ENCODE measurements at places on chromosomes 12 and 14. TPM values are rescaled to one million over a fixed set of nuclear protein-coding genes. Genes with fewer than 3 reads are reported as not detected.

- no peaks in the 10 kb centered on the region for H3K36me3 ChIP-seq
- H3K4me1 ChIP-seq, result 0 out of 2 replicates have a peak, but pooled peaks cover 5% of the 10 kb centered on the region
- DNase-seq, result no peak
- H3K4me3 ChIP-seq, result no peak overlapping the region
- H3K27ac ChIP-seq, result no peak overlapping the region
Observed at GRCh38 chr12:25853316-25854095, 105.0 kb upstream of the RASSF8 start.

DNA sequence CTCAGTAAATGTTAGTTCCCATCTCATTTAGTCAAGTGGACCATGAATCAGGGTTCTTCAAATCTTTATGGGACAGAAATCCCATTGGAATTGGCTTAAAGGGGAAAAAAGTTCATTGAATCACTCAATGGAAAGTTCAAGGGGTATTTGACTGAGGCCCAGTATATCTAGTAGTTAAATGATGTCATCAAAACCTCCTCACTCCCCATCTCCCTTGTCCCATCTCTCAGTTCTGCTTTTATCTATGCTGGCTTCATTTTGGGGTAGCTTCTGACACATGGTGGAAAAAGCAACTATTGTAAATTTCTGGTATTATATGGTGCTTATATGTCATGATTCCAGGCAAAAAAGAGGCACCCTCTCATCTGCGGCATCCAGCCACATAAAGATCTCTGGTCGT, 51.9 kb downstream of the DAAM1 start:
- no peak overlapping the region for H3K4me3 ChIP-seq
- H3K4me1 ChIP-seq, result peaks cover 10% of the 10 kb centered on the region
- no peaks in the 10 kb centered on the region for H3K36me3 ChIP-seq

Gene HCAR3
- total RNA-seq, result 0.32 TPM

DNA sequence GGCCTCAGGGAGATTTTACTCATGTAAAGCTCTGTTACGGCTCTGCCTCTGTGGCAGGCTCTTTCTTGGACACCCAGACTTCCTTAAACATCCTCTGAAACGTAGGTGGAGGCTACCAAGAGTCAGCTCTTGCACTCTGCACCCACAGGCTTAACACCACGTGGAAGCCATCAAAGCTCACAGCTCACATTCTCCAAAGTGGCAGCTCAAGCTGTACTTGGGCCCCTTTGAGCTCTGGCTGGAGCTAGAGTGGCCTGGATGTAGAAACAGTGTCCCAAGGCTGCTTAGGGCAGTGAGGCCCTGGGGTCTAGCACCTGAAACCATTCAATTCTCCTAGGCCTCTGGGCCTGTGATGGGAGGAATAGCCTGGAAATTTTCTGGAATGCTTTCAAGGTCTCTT, 155.3 kb upstream of the CDKN3 start:
- H3K4me3 ChIP-seq, result no peak overlapping the region
- H3K27me3 ChIP-seq, result no peaks in the 10 kb centered on the region
- DNase-seq, result no peak
- no peak overlapping the region for H3K27ac ChIP-seq
- no peaks in the 10 kb centered on the region for H3K36me3 ChIP-seq

DNA sequence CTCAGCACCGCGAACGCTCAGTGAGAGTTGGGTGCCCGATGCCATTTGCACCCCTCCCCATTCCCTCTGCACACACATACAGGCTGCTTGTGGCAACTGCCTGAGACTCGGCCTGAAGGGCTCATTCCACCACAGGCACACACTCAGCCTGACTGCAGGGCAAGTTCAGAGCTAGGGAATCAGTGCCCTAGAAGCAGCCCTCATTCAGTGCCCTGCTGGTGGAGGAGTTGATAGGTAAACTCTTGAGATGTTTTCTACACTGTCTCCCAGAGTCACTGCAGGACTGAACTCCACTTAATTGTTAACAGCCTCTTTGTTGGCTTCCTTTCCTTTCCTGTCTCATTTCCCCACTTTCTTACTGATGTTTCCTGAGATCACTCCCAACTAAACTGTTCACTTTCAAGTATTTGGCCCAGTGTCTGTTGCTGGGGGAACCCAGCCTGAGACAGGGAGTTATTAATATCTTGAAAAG, 16.9 kb downstream of the PPP1R36 start:
- no peaks in the 10 kb centered on the region for H3K36me3 ChIP-seq
- peaks cover 7% of the 10 kb centered on the region for H3K4me1 ChIP-seq
- H3K4me3 ChIP-seq, result no peak overlapping the region
- H3K27me3 ChIP-seq, result no peaks in the 10 kb centered on the region
- H3K27ac ChIP-seq, result no peak overlapping the region

DNA sequence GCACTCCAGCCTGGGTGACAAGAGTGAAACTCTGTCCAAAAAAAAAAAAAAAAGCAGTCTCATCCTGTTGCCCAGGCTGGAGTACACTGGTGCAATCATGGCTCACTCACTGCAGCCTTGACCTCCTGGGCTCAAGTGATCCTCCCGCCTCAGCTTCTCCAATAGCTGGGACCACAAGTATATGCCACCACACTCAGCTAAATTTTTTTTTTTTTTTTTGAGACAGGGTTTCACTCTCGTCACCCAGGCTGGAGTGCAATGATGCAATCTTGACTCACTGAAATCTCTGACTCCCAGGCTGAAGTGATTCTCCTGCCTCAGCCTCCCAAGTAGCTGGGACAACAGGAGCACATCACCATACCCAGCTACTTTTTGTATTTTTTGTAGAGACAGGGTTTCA, 5.2 kb upstream of the CNPY2 start:
- no peaks in the 10 kb centered on the region for H3K4me1 ChIP-seq
- no peak overlapping the region for H3K4me3 ChIP-seq
- no peak overlapping the region for H3K27ac ChIP-seq
- no peaks in the 10 kb centered on the region for H3K27me3 ChIP-seq
- DNase-seq, result no peak

Gene TBX3
- 47.2 TPM for total RNA-seq

Gene SYCP3
- total RNA-seq, result 0.16 TPM

Gene HOXC4
- 4.1 TPM for total RNA-seq

GRCh38 chr14:94001501-94002396, 4.6 kb downstream of the CCDC197 start:
- peak; percentile 62 for DNase-seq
- no peak overlapping the region for H3K27ac ChIP-seq
- peaks cover 14% of the 10 kb centered on the region for H3K4me1 ChIP-seq

Gene VDR
- total RNA-seq, result 13.6 TPM

DNA sequence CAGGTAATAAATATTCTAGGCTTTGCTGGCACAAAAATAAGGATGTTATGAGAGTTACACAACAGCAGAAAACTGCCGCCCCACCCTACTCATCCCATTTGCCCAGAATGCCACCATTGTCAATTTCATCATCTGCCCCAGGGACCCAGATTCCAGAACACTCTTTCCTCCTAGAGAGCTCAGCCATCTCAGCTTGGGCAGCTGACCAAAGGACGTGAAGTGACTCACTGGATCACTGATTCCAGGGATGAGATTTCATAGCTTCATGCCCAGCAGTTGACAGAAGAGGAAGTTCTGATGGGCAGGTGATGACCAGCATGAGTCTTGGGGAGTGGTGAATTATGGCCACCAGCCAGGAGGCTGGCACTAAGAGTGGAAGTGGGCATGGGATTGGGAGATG, 450.3 kb downstream of the RMST start:
- H3K27ac ChIP-seq, result no peak overlapping the region
- no peaks in the 10 kb centered on the region for H3K4me1 ChIP-seq
- no peaks in the 10 kb centered on the region for H3K27me3 ChIP-seq
- H3K4me3 ChIP-seq, result no peak overlapping the region
- H3K36me3 ChIP-seq, result no peaks in the 10 kb centered on the region

DNA sequence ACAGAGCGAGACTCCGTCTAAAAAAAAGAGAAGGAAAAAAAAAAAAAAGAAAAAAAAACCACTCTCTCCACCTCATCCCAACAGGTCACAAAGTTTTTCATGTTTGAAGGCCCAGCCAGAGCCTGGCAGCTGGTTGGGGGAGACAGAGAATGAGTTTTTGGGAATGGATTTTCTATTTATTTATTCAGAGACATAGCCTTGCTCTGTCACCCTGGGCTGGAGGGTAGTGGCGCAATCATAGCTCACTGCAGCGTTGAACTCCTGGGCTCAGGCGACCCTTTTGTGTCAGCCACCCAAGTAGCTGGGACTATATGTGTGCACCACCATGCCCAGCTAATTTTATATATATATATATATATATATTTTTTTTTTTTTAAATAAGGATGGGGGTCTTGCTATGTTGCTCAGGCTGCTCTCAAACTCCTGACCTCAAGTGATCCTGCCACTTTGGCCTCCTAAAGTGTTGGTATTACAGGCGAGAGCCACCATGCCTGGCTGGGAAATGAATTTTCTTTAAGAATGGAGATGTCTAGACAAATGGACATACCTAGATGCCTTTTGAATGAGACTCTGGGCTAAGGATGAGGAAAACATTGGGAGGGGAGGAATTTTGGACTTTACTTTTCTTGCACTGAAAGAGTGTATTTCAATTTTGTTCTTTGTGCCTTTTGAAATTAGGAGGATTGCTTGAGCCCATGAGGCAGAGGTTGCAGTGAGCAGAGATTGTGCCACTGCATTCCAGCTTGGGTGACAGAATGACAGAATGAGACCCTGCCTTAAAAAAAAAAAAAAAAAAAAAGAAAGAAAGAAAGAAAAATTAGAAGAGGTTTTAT, 16.9 kb upstream of the PPP1R1A start:
- no peak overlapping the region for H3K4me3 ChIP-seq
- no peaks in the 10 kb centered on the region for H3K36me3 ChIP-seq
- no peak for DNase-seq
- H3K27ac ChIP-seq, result no peak overlapping the region

- H3K4me1 ChIP-seq, result 0 out of 2 replicates have a peak, but pooled peaks cover 4% of the 10 kb centered on the region
- H3K27me3 ChIP-seq, result no peaks in the 10 kb centered on the region
- H3K27ac ChIP-seq, result no peak overlapping the region
- DNase-seq, result no peak
Observed at GRCh38 chr14:91354221-91354916, 63.3 kb downstream of the CCDC88C start.
